Fibroblast of skin of back (primary cell): ENCODE measurements at places on chromosomes 2 and 18.

- peak; percentile 10 for DNase-seq
Measured at GRCh38 chr2:5290900-5291546, 401.2 kb upstream of the SOX11 start.

DNA sequence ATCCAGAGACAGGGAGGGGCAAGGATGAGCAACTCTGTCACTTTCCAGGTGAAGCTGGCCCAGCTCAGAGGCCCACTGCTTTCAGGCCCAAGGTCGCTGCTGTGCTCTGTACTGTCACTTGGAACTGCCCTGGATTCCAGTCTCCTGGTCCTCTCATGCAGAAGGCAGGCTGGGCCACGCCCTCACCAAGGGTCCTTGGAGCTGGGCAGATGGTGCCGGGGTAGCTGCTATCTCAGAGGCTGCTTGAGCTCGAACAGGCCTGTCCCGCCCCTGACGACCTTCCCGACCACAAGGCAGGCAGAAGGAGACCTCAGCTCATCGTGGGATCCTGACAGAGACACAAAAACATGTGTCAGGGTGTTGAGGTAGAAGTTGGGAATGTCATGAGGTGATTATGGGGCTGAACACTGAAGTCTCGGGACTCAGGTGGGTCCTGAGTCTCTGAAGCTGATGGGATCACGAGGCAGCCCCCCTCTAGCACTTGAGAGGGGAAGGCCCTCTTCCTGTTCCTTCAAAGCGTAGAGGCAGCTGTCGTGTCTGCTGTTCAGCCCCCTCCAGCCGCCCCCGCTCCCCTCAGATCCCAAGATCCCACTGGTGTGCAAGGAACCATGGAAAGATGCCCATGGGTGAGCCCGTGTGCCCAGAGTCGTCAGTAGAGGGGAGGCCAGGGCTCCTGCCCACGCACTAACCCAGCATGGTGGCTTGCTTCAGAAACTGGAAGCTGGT is 78.3 kb downstream of the POLR1A start:
- no peak for DNase-seq

GRCh38 chr2:136112317-136113208 is 5.4 kb downstream of the CXCR4 start:
- no peak for DNase-seq

DNA sequence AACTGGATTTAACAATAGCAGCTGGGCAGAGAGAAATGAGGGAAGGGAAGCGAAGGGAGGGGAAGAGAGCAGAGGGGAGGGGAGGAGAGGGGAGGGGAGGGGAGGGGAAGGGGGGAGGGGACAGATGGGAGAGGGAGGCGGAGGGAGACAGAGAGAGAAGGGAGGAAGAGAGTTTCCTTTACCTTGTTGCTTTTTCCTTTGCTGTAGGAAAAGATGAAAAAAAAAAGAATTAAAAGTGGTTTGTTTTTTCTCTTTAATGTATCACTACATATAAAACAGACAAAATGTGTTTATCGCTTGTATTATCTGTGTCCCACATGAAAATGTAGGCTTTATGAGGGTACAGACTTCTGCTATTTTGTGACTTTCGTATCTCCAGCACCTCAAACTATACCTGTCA is 190.4 kb upstream of the KYNU start:
- DNase-seq: no peak

- no peak for DNase-seq
Measured at GRCh38 chr2:30867385-30867784, 60.1 kb upstream of the CAPN13 start.

DNA sequence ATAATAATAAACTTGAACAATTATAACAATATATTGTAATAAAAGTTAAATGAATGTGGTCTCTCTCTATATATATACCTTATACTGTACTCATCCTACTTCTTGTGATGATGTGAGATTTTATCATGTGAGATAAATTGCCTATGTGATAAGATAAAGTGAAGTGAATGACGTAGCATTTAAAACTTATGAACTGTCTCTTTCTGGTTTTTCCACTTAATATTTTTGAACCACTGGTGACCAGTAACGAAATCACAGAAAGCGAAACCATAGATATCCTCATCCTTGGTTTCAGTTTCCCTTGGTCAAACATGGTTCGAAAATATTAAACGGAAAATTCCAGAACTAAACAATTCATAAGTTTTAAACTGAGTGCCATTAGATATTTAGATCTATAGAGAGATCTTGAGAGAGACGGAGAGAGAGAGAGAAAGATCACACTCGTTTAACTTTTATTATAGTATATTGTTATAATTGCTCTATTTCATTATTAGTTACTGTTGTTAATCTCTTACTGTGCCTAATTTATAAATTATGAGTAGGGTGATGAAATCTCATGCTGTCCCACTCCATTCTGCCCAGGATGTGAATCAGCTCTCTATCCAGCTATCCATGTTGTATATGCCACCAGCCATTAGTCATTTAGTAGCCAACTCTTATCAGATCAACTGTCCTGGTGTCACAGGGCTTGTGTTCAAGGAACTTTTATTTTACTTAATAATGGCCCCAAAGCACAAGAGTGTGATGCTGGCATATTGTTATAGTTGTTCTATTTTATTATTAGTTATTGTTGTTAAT is 156.8 kb downstream of the THADA start:
- DNase-seq: peak; percentile 50

GRCh38 chr2:42328148-42328833 is 32.7 kb downstream of the COX7A2L start:
- DNase-seq: peak; percentile 29

GRCh38 chr2:146952696-146953095 is 892.1 kb upstream of the ACVR2A start:
- DNase-seq: no peak

- peak; percentile 65 for DNase-seq
Measured at GRCh38 chr18:39841482-39842365, 2113.3 kb upstream of the PIK3C3 start.

DNA sequence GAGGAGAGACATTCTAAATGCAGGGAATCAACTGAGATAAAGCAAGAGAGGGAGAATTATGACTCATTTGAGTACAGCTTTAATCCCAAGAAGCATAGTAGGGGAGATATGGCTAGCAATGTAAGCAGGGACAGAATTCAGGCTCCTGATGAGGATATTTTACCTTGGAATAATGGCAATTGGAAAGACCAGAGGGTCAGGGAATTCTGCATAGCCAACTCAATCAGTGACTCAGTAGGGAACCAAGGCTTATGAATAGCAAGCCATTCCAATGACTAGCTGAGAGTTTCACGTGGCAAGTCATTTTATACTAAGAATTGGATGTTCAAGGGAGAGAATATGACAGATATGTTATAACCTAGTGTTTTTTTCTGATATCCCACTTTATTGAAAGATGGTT is 563.8 kb upstream of the NETO1 start:
- no peak for DNase-seq

- peak; percentile 18 for DNase-seq
Measured at GRCh38 chr2:135863233-135863632, 13.0 kb downstream of the MCM6 start.

GRCh38 chr2:239291475-239292350 is 109.1 kb downstream of the HDAC4 start:
- no peak for DNase-seq

GRCh38 chr18:61736133-61736532 is 156.7 kb downstream of the RNF152 start:
- no peak for DNase-seq

DNA sequence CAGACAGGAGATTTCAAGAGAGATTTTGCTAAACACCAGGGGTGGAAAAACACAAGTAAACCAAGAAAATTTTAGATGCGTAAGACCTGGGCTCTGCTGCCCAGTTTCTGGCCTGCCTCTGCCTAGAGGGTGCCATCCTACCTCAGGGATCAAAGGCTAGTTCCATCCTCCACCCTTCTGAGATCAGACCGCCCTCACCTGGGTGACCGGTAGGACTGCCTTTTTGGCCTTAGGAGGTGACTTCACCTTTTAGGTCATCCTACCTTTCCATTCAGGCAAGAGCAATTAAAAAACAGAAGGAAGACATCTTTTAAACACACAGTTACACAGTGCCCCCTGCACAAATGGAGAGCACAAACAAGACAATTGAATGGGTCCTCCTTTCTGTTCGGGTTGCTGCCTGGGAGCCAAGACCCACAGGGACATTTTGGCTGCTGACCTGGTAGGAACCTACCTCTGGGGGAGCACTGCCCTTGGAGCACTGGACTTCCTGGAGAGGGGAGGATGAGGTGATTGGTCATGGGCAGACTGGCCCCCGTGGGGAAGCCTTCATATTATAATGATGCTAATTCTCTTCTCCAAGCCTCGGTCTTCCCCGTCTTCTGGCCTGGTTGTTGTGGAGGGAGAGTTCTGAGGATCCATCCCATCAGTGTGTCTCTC is 3.1 kb downstream of the PSD4 start:
- no peak for DNase-seq

DNA sequence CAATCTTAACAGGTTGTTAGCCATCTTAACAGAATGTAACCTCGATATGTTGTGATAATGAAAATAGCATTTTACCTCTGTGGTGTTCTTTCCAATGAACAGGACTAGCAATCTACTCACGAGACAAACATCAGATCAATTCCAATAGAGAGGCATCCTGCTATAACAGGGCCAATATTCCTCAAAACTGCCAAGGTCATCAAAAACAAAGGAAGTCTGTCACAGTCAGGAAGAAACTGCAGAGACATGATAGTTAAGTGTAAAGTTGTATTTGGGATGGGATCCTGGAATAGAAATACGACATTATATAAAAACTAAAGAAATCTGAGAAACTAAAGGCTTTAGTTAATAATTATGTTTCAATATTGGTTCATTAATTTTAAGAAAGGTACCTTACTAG is 588.9 kb upstream of the NETO1 start:
- no peak for DNase-seq

DNA sequence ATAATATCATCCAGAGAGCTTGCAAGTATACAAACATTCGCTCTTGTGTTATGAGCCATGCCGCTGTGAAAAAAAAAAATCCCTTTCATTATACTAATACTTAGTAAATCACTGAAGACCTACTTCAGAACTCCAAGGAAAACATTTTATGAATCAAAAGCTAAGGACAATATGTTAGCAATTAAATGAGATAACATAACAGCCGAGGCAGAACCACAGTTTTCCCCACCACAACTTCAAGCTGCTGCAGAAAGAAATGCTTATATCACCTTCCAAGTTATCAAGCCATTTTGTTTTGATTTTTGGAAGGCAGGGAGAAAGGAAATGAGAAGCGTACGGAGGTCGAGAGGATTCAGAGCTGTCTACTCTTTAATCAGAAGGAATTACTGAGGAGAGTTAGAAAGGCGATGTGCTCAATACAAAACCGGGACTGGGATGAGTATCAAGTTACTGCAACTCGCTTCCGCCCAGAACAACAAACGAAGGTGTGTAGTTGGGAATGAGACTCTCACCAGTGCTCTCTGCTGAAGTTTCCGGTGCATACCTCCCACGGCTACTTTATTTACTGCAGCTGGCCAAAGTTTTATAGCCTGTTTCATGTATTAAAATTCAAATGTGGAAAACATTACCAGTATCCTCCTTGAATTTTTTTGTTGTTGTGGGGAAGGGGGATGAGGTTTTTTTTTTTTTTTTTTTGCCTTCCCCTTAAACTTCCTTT is 292.2 kb upstream of the CCDC68 start:
- DNase-seq: peak; percentile 39

- DNase-seq: no peak
Measured at GRCh38 chr2:230863031-230863430, 1.7 kb upstream of the ITM2C start.

DNA sequence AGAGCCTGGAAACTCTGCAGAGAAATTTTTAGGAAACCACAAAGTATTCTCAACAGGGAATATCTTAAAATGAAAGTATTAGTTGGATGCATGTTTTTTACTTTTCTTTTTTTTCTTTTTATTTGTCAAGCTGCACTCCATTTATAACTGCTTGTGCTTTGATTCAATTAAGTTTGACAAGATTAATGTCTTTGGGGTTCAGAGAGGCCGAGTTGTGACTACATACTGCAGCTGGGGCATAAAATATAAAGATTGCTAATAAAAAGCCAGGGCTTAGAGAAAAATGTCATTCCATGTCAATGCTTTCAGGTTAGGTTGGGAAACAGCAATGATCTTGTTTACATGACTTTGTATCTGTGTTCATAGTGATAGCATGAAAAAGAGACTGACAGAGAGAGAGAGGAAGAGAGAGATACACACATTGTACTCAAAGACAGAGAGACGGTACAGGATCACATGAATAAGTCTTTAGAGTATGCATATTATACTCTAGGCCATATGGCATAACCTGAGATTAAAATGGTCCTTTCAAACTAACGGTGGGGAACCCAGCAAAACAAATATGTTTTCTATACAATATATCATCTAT is 1022.3 kb upstream of the CNTNAP5 start:
- DNase-seq: no peak

DNA sequence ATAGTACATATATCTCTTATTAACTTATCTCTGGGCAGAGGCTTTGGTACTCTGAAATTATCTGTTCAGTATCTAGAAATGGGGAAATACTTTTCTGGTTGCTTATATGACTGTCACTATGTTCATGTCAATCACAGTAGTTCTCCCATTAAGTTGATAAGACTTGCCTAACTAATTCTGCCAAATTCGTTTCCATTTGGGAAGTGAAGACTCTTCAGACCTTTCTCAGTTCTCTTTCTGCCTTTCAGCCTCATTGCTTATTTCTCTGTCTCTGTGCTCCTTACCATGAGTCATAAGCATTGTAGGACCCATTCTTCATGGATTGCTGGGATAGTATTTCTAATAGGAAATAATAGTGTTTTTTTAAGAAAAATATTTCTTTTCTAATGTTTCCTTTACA is 113.5 kb downstream of the PHLPP1 start:
- DNase-seq: peak; percentile 34

- DNase-seq: no peak
Measured at GRCh38 chr2:152406119-152406835, 71.3 kb downstream of the FMNL2 start.

DNA sequence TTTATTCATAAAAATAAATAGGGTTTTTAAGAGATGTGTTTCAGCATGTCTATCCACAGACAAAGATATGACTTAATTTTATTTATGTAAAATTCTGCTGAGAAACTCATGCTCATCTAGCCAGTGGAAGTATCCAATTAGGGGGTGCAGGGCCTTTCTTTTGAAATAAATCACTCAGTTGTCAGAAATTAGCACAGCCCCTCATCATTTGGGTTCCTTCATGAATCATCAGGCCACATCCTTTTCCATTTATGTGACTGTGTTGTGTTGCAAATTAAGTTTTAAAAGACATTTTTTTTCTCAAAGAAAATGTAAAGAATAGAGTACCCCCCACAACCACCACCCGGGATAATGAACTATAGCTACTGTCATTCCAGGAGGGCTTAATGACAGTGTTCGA is 185.8 kb downstream of the NRP2 start:
- no peak for DNase-seq

DNA sequence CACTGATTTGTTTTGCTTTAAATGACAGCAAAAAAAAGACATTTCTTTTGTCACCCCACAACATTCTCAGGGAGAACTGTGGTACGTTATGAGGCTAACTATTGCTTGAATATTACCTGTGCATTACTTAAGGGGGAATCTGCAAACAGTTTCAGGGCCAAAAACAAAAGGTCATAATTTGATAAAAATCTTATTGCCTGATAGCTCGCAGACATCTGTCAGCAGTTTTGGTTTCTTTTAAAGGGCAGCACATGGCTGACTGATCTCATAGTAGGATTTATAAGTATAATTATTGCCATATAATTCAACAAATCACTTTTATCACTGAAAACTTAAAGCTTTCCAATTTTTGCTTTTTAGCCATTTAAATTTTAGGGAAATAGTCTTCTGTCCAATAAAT is 226.4 kb upstream of the VWC2L start:
- DNase-seq: no peak

GRCh38 chr2:118179445-118179844 is 91.2 kb downstream of the INSIG2 start:
- DNase-seq: no peak
